OCI-LY7 (cell line): ENCODE measurements at places on chromosomes 2 and 18.

DNA sequence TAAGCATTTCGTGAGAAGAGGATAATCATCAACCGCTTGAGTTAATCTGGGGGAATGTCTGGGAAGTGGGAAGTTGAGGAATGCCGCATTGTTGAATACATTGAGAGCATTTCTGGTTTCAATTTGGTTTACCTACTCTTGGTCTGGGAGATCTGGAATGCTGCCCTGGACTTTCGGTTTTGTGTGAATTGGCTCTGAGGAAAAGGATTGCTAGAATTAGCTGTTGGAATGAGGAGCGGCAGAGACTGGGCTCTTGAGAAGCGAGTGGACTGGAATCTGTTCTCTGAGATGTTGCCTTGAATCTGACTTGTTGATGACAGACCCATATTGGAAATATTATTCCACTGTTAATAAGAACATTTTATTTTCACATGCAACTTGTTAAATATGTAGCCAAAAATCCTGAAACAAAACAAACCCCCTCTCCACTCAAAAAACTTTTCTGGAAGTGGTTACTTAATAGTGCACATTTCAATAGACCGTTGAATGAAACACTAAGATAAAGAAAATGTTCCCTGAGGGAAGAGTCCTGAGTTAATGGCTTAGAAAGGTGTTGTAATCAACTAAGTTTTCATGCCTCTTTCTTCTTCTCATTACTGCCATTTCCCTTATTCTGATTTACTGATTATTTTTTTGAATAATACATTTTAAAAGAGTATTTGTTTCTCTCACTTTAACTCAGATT, 50.8 kb downstream of the PTPRM start:
- no peak for DNase-seq

DNA sequence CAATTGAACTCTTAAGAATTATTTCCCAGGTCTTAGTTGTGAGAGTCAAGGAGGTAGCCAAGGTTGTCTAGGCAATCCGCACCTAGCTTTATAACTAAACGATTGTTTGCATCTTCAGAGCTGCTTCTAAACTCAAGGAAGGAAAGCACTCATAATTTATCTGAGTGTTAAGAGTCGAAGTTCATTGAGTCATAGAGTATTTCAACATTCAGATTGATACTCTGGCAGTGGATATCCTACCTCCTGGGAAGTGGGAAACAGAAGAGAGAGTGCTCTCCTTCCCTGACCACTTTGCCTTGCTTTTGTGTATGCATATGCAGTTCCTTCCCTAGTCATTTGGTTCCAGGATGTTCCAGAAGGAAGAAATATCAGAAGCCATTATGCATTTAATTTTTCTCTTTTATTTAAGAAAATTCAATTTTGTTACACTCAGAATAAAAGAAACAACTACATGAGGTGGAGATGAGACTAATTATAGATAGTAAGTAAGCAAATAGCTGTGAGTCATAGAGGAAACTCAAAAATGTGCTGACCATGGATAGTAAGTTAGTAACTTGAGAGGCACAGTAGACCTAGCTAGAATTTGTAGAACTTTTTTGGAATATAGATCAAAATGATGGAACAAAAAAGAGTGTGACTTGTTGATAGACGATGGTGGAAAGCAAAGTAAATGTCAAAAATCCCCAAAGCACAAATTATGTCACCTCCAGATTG, 35.4 kb upstream of the FSHR start:
- no peak for DNase-seq

GRCh38 chr18:33282142-33282541, 158.4 kb downstream of the CCDC178 start:
- no peak for DNase-seq

DNA sequence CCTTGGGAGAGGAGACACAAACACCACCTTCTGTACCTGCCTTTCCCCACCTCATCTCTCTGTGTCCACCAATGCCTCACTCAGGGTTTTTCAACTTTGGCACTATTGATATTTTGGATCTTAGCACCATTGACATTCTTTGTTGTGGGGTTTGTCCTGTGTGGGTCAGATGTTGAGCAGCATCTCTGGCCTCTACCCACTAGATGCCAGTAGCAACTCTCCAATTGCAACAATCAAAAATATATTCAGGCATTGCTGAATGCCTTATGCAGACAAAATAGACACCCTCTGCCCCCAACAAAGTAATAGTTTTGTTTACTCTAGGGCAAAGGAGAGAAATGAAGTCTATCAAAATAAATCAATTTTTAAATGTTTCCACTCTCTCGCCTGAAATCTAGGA, 1384.3 kb upstream of the NXPH2 start:
- DNase-seq: no peak

GRCh38 chr2:235639885-235640284, 146.0 kb downstream of the AGAP1 start:
- no peak for DNase-seq

- no peak for DNase-seq
Observed at GRCh38 chr2:117723888-117724434, 90.5 kb upstream of the DDX18 start.

- no peak for DNase-seq
Observed at GRCh38 chr2:231161877-231162329, 36.5 kb upstream of the ARMC9 start.

- DNase-seq: no peak
Observed at GRCh38 chr2:134177351-134177931, 76.4 kb upstream of the MGAT5 start.

GRCh38 chr18:26502823-26503222, 45.5 kb downstream of the KCTD1 start:
- no peak for DNase-seq

DNA sequence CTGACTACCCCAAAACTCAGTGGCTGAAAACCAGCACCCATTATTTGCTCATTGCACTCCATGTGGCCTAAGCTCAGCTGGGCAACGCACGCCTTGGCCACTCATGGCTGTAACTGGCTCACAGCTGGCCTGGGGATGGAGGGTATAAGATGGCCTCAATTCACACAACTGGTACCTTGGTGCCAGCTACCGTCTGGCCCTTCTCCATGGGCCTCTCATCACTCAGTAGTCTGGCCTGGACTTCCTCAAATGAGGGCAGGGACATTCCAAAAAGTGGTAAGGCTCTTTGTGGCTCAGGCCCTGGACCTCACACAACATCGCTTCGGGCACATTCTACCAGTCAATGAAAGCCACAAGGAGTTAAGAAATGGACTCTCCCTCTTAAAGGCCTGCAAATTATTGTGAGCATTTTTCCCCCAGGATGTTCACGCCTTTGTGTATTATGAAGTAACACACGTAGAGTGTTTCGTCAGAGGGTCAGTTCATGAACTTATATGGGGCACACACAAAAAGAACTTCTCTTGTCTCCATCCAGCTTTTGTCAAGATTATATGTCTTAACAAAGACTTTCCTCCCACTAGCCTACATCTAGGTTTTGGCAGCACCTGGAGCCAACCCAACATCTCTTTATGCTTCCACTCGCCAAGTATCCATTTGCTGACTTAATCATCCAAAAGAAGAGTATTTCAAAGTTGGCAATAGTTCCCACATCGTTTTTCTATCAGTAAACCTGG, 145.2 kb downstream of the CCBE1 start:
- DNase-seq: no peak

DNA sequence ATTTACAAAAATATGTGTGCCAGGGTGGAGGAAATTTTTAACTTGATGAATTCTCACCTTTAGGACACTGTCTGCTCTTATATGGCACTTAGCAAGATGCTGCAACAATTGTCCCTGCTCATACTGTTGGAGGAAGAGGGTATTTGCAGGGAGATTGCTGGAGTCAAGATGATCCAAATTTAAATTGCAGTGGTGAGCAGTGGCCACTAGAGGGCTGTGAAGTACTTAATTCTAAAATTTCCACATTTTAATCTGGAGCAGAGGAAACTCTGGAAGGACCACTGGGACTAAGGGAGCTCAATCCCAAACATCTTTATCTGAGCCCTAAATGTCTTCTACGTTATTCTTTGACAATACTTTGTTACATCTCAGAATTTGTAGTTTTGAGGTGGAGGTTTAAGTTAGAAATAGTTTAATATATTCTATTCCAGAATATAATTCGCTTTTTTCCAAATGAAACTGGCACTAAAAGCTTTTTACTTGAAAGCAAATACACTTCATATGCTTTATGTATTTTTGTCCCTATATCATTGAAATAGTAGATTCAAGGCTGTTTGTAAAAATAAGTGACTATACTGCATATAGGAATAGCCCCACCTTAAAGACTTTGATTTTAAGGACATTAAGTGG, 33.0 kb upstream of the PTH2R start:
- peak; percentile 54 for DNase-seq

- no peak for DNase-seq
Observed at GRCh38 chr2:210528716-210529115, 27.7 kb upstream of the CPS1 start.

- no peak for DNase-seq
Observed at GRCh38 chr2:49664827-49665226, 510.5 kb upstream of the FSHR start.

DNA sequence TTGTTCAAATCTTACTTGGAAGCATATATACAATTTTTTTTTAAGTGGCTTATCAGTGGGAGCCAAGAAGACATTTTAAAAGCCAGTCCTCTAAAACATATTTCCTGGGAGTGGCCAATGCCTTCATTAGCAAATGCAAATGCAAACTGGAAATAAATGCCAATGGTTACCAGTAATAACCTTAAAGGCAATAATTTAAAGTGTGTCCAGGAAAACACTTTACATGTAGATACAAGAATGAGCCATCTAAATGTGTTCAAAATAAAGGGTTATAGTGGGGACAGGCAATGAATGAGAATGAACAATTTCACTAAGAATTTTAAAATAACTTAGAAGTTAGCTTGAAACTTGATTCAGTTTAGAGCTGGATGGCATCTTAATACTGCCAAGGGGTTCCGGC, 64.2 kb downstream of the FARSB start:
- DNase-seq: no peak

DNA sequence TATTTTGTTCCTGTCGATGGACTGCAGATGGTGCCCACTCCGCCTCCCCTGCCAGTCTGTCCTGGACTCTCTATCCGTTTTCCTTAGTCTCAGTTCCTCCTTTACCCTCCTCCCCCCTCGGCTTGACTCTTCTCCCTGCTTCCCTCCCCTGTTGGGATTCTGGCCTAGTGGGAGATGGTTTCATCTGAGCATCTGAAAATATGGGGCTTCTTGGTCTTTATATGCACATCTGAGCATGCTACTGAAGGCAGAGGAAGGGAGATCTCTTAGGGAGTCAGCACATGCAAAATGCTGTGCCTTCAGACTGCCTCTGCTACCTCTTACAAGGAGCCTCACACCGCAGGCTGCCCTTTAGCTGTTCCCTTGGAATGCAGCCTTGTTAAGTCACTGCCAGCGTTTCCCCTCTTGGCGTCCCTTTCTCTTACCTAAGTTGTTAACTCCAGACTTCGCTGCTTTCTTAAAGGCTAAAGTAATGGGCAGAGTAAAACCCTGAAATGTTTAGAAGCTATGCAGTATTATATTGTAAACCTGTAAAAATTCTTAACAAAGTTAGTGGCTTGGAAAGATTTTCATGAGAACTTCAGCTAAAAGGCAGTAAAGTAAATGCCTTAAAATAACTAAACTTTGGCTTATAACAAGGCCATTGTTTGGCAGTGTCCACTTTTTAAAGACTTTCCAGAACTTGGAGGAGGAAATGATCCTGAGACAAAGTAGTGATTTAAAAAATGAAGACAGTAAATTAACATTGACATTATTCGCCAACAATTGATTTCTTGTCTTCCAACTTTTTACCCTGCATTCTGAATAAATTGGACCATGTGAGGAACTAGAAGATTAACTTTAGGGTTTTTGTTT, 49.8 kb downstream of the LDLRAD4 start:
- no peak for DNase-seq

GRCh38 chr2:27689424-27689823, 25.7 kb downstream of the SLC4A1AP start:
- DNase-seq: no peak

DNA sequence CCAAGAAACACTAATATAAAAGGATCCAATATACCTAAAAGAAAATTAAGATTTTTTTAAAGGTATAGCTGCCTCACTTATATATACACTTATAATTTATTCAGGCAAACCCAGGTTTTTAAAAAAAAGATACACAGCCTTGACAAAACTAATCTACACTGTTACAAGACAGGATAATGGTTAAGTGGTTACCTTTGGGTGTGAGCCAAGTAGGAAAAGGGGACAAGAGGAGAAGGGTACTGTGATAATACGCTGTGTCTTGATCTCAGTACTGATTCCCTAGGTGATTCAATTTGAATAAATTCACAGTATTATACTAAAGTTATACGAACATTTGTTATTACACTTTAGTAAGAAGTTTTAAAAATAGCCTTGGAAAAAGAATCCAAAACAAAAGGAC, 30.6 kb downstream of the KLHL41 start:
- DNase-seq: no peak

DNA sequence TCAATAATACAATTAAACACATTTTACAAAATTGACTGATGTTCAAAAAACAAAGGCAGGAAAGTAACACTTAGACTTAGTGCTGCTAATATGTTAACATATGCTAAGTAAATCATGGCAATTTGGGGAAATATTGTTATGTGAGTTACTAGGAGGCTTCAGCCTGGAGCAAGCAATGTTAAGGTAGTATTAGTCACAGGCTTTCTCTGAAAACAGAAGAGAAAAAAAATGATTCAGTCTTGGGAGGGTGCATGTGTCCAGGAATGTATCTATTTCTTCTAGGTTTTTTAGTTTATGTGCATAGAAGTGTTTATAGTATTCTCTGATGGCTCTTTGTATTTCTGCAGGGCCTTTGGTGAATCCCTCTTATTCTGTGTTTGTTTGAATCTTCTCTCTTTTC, 345.8 kb upstream of the TFPI start:
- no peak for DNase-seq

DNA sequence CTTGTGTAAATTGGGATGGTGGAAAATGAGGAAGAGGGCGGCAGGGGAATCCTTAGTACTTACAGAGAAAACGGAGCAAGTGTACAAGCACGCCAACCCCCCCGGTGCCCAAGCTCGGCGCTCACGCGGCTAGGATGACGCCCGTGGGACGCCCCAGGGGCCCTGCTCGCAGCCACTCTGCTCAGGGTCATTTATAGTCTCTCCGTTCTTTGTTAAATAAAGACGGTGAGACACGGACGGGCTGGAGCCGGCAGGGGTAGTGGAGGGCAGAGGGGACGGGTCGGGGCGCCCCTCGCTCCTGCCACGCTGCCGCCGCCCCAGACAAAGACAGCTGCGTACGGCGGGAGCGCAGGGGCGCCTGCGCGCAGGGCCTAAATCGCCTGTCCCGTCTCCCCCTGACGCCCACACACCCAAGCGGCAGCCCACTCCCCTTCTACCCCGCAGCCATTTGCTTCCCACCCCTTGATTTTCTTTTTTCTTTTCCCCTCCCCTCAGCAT, 37.8 kb downstream of the PCBP1 start:
- DNase-seq: peak; percentile 65

GRCh38 chr2:233996000-233996399, 54.5 kb upstream of the SPP2 start:
- no peak for DNase-seq

GRCh38 chr2:11726384-11726783, 20.0 kb upstream of the LPIN1 start:
- DNase-seq: no peak
